RPMI8226 (cell line): ENCODE measurements at places on chromosomes 7 and 10.

DNA sequence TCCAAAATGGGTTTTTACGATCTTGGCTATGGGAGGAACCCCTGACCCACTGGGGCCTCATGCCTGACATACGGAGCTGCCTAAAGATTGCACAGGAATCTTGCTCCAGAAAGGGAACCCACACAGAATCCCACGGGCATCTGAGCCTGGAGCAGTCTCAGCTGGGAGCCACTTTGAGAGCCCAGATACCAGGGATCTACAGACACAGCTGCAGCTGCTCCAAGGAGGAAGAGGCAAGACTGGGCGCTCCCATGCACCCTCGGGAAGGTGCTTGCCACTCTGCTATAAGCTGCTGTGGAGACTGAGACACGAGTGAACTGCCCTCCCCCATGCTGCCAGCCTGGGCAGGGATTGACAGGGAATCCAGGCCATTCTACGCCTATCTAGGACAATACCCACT lies 202.5 kb downstream of the REEP3 start:
- no peak for DNase-seq

GRCh38 chr10:3935141-3935540 lies 150.1 kb upstream of the KLF6 start:
- no peak for DNase-seq

GRCh38 chr10:55476129-55476528 lies 675.1 kb upstream of the PCDH15 start:
- DNase-seq, result no peak

DNA sequence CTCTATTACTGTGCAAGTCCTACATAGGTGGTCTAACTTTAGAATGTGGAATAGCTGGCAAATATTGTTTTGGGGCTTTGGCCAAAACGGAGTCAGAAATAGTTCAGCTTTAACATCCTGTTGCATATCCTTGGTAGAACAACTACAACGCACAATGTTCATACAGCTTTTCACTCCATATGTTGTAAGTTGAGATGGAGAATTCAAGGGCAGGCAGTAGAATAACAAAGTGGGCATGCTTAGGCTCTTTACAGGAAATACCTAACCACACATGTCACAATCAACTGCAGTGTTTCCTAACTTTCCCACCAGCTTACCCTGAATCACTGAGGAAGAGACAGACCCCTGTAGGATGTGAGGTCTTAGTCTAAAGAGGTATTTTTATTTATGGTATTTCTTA lies 122.3 kb downstream of the PPP1R3A start:
- no peak for DNase-seq

DNA sequence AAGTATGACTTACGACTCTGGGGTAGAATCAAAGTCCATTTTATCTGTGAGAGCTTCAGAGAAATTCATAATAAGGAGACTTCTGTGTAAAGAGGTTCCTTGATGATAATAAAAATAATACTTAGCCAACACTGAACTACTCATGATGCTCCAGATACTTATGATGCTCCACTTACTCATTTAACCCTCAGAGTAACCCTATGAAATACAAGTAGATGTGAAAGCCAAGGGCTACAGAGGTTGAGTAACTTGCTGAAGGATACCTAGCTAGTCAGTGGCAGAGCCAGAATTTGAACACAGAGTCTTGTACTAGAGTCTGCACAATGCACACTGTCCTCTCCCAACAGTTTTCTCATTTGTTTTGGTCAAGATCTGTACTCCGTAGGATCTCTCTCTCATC lies 89.5 kb downstream of the HECW1 start:
- no peak for DNase-seq

DNA sequence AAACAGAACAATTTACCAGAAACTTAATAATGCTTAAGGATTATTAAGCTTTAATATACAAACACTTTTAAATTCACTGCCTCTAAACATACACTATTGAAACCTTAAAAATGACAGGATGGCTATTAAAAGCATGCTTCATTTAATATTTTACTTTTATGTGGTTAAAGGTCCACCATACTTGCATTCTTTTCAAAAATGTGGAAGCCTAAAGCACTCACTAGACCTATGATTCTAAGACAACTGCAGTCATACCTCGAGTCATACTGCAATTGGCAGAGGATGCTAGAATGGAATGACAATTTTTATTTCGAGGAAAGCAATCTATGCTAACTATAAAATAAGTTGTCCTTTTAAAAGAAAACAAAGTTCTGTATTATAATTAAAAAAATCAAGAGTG lies 85.3 kb downstream of the PIP4K2A start:
- DNase-seq, result no peak

GRCh38 chr7:4883033-4883371 lies 514 bp downstream of the RADIL start:
- DNase-seq, result no peak

- peak; percentile 61 for DNase-seq
These were observed 4.6 kb downstream of the TRPV6 start for GRCh38 chr7:142880876-142881505.

GRCh38 chr7:47512481-47513176 lies 69.3 kb downstream of the TNS3 start:
- no peak for DNase-seq

GRCh38 chr7:40833191-40833887 lies 698.5 kb downstream of the SUGCT start:
- no peak for DNase-seq
